ENCODE measurements at places on chromosomes 7 and 10.

- no peak for DNase-seq
Observed at GRCh38 chr10:34722404-34722803, 92.7 kb downstream of the PARD3 start.

GRCh38 chr7:101093906-101094305 is 8.6 kb downstream of the TRIM56 start:
- peak; percentile 76 for DNase-seq

DNA sequence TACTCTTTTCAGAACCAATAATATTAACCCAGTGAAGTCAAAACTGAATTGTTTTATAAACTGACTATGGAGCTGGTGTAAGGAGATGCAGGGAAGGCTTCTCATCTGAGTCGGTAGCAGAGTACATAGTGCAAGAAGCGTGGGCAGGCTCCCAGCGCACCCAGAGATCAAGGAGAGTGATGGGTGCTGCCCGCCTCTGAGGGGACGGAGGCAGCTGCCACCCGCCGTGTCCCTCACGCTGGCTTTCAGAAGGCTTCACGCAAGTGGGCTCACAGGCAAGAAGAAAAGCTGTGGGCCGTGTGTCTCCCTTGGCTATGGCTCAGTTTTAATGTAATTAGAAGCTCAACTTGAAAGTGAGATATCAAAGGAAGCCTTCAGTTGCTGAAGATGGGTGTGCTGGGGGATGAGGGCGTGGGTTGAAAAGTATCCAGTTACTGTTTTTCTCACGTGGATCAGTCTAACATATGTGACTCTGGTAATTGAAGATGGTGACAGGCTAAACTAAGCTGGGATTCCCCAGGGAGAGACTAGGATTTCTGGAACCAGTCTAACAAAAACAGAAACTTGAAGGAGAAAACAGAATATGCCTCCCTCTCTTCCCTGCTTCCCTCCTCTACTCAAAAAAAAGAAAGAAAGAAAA is 159.9 kb downstream of the MGMT start:
- no peak for DNase-seq

DNA sequence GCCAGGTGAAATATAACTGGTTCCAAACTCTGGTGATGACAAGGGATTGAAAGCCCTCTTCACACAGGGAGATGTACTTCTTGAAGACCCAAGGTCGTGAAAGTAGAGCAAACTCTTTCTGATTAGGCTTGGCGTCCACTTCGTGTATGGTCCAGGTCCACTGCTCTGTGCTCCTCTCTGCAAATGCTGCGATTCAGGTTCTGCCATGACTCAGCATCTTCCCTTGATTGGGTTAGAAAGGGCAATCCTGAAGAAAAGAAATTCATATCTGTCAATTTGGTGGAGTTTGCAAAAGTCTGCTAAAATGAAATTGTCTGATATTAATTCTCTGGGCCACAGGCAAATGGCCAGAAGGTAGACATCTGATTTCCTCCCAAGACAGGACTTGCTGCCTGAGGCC is 431.4 kb downstream of the ACTR3B start:
- DNase-seq = no peak

- peak; percentile 84 for DNase-seq
Observed at GRCh38 chr10:69914398-69915214, 112.9 kb downstream of the COL13A1 start.

- DNase-seq = no peak
Observed at GRCh38 chr10:29681676-29682448, 47.1 kb upstream of the SVIL start.

GRCh38 chr7:29381206-29382094 is 182.2 kb upstream of the PRR15 start:
- no peak for DNase-seq

- no peak for DNase-seq
Observed at GRCh38 chr10:3931224-3931623, 146.2 kb upstream of the KLF6 start.

DNA sequence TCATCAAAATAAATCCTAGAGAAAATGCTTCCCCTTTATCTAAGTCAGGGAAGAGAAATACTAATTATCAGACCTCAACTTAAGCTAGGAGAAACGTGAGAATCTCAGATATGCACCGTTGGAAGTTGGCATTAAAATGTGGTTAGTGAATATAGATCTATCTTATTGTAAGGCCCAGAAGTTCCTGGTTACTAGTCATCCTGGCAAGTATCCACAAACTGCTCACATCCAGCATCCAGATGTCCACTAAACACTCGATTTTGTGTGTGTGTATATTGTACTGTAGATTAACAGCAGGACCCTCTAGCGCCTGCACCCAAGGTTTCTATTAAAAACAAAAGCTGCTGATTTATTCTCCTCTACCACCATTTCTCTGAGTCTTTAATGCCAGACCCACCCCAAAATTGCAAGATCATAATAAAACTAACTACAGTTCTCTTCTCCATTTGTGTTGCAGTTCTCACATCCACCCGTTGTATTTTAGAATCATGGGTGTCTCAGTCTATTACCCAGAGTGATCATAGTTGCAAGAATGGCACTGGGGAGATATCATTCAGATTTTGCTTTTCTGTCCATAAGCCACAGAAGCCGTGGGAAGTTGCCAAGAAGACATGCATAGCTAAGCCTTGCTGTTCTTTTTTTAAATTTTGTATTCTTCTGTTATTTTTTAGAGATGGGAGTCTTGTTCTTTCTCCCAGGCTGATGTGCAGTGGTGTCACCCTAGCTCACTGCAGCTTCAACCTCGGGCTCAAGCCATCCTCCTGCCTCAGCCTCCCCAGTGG is 165.4 kb downstream of the KIAA1217 start:
- DNase-seq = no peak

DNA sequence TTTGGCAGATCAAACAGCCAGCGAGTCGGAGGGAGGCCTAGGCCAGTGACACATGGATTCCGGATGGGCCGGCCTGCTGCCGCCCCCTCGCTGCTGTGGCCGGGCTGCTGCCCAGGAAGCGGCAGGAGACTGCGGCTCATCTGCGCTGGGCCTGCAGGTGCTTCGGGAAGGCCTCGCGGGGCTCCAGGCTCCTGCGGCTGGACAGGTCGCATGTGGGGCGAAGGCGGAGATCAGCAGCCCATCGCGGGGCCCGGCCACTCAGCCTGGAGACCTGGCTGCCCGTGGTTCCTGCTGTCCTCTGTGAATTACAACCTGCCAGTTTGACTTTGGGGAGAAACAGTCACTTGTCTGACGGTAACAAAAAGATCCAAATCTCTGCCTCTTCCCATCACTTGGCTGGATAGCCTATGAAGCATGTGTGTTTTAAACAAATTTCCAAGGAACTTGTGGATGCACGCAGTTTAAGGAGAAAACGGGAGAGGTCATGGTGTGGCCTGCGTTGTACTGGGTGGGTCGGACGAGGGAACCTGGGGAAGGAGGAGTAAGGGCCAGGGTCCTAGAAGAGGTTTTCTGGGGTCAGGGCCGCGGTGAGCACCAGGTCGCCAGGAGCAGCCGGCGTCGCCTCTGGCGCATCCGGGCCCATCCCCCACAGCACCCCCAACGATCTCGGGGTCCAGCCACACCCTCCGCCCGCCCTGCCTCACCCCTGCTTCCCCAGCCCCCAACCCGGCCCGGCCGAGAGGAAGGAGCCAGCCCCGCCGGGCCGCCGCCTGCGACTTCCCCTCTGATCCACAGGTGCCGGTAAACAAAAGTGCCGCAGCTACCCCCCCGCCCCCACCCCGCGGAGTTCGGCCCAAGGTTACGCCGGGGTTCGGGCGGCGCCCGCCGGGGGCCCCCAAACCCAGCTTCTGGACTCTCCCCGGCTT is 1.6 kb downstream of the SPOCK2 start:
- no peak for DNase-seq

DNA sequence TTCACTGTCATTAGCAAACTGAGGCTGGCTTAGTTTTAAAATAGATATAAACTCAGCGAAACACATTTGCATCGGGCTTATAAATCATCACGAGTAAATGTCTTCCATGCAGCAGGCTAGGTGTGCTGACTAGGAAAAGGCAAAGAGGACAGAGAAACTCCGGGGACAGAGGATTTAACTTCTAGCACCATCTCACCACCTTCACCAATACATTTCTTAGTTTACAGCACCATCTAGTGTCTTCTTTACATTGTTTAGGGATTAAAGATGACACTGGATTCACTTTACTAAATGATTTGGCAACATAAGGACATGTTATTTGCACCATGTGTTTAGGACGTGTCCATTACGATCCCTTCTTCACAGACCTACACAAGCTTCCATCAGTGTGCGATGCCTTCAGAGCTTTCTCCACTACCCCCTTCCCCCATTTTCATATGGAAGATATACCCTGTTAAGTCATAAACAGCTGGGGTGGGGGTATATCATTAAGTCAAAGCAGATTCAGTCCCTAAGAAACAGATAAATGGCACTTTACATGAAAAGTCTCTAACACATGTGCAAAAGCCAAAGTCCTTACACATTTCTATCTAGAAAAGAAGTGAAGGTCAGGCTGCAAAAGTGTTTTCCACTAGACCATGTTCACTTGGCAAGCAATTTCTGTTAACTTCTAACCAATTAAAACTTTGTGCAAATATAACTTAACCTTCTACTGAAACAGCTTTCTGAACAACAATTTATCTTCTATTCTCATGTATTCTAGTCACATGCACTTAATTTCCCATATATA is 103.3 kb downstream of the GRB10 start:
- peak; percentile 30 for DNase-seq

GRCh38 chr7:73974101-73974947 is 53.6 kb upstream of the ELN start:
- no peak for DNase-seq

- DNase-seq = peak; percentile 84
Observed at GRCh38 chr10:120456626-120457430, at the start of gene PLPP4. TSS of gene PLPP4 (plus strand) at chr10:120457227. CDS start at chr10:120457306, 79 bp downstream.

DNA sequence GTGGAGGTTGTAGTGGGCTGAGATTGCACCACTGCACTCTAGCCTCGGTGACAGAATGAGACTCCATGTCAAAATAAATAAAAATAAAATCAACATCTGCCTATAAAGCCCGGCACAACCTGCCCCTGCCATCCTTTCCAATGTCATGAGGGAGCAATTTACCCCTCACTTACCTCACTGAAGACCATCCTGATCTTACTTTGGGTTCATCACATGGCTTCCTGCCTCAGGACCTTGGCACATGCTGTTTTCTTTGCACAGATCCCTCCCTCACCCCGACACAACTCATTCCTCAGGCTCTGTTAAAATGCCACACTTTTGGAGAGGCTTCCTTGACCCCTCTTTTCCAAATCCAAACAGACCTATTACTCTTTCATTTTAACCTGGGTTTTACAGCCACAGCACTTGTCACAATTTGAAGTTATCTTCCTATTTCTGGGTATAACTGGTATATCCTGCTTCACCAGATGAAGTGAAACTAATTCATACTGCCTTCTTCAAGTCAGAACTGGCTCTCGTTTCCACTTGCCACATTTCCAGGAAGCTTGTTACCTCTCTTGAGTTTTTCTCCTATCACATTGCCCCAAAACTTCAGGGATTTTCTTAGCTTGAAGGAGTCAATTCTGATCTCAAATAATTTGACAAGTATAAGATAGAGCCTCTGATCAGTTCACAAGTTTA is 69.3 kb upstream of the PARD3 start:
- no peak for DNase-seq

- no peak for DNase-seq
Observed at GRCh38 chr7:43021431-43021830, 89.3 kb downstream of the MRPL32 start.

GRCh38 chr10:2782265-2782664 is 285.1 kb upstream of the PFKP start:
- no peak for DNase-seq

GRCh38 chr10:132735341-132735775 is 50.6 kb downstream of the NKX6-2 start:
- no peak for DNase-seq

DNA sequence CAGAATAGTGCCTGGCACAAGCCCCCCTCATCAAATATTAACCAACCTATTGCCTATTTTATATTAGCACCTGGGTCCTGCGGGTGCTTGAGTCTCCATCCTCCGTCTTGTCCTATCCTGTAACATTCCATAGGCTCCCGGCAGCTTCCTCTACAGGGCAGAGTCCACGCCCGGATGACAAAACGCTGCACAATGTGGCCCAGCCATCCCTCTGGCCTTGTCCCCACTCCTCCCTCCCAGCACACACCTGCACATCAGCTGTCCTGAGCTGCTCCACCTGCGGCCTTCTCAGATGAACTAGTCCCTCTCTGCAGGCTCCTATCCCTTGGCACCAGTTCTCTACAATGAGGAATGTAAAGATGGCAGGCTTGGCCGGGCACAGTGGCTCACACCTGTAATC is 153.5 kb upstream of the PDE1C start:
- no peak for DNase-seq

- DNase-seq = peak; percentile 7
Observed at GRCh38 chr7:27547401-27547800, 115.3 kb downstream of the HIBADH start.

DNA sequence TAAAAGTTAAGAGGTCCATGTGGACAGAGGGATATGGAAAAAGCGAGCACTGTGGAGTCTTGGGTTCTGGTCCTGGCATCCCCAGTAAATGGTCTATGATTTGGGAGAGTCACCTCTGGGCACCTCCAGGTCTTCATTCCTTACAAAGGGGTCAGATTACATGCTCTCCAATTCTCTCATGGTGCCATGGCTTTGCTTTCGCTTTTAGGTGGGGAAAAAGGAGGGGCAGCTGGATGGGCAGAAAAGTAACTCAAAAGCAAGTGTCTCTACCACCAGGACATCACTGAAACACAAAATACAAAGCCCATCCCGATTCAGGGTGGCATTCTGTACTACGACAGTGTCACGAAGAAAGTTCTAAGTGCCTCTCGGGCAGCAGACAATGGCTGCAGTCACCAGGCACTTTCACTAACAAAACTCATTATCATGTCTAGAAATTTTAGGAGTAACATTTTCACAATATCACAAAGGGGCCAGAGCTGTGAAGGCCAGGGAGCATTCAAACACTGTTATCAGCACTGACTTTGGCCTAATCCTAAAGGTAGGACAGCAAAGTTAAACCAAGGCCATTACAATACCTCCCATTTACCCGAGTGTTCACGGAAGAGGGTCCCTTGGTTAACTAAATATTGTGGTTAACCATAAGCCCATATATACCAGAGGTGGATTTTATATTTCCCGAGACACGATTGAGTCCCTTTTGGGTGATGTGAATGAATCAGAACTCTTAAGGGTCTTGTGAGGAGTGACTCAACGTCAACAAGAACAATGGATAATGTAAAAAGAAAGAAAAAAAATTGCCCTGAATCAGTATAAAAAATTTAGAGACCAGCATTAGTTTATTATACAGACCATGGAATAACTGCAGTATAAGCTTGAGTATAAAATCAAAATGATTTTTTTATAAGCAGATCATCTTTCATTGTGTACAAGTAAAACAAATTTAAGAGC is 2.5 kb downstream of the PSAP start:
- no peak for DNase-seq

All from AG08396 (cell line).